ENCODE measurements at places on chromosomes 5 and 9.

DNA sequence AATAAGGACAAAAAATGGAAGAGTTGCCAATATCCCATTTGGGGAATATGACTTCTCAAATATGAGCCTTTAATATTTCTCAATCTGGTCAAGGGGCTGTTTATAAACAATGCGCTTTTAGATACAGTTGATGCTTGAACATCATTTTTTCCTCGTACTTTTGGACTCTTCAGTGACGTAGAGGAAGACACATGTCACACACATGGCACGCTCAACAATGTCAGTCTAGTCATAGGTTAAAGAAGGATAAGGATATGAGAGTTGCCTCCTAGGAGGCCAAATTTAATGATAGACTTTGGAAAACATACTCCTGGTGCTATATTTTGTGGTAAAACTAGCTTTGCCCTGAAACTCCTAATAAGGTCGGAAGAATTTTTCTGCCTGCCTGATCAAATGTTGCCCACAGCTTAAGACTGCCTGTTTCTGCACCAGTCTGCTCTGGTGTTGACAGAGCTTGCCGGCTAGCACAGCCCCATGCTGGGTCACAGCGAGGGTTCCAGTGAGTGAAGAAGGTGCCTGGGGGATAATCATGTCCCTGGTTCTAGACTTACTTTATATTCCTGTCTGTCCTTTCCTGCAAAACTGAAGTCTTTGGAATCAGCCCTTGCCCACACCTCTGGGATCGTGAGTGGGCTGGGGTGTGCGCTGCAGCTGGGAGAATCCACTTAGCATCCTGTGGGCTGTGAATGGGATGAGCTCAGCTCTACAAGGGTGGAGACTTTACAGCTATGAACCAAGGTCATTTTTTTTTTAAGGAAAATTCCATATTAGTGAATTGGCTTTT is 230.8 kb upstream of the IRX4 start:
- no peak for DNase-seq

DNA sequence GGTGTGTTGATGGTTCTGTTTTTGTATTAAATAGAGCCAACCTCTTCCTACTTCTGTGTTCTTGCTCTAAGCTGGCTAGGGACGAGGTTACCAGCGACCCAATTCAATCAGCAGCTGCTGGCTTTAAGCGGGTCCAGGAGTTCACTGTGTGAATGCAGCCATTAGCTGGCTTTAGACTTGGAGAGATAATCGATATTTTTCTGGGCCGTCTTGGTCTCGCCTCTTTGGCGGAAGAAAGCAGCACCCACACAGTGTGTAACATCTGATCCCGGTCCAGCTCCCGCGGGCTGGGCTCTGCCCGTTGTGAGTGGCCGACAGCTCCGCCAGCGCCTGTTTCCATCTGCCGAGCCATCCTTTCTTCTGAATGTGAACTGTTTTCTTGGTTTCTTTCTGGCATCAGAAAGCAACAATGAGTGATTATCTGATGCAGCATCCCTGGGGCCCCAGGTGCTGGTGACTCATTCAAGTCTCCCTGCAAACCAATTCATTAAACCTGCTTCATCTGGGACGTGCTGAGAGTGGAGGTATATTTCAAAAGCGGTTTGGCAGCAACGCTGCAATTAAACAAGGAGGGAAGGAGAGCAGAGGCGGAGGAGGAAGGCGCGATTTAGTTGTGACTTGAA is 90.8 kb upstream of the IRX4 start:
- DNase-seq: no peak

DNA sequence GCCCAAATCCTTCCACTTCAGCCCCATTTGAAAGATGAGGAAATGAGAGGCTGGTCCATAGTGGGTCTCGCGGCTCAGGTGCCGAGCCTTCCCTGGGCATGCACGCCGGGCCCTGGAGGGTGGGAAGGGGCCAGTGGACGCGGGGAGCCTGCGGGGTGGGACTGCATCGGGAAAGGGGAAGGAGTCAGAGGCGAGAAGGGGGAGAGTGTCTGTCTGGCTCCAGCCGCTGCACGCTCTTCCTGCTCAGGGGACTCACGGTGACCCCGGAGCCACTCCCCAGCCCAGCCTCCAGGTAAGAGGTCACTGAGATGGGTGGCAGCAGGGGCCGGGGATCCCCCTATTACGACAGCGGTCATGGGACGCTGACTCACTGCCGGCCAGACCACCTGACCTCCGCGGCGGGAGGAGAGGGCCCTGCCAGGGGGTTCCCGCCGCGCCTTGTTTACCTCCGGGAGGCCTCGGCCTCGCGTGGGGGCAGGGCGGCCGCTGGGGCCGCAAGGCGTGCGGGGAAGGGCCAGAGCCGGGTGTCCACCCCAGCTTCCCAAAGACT is 1.9 kb upstream of the SQSTM1 start:
- DNase-seq: peak; percentile 64

DNA sequence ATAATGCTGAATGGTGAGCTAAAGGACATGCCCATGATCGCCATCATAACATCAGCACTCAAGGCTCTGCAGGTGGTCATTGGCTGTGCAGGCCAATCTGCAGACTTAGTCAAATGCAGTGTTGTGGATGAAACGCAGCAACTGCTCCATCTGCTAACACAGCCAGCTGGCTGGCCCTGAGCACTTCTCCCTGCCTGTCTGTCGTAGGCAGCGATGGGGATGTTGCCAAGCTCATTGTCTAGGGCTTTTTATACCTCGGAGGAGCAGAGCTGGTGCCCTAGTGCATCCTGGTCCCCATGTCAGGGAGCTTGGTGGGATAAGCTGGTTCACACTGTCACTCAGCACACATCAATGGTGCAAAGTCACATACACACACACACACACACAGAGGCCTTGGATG is 189.4 kb downstream of the TENT4A start:
- no peak for DNase-seq

- DNase-seq: no peak
Measured at GRCh38 chr5:149141224-149141956, at the start of gene ABLIM3. TSS of gene ABLIM3 (plus strand) at chr5:149141493. CDS start at chr5:149142096, 603 bp downstream.

DNA sequence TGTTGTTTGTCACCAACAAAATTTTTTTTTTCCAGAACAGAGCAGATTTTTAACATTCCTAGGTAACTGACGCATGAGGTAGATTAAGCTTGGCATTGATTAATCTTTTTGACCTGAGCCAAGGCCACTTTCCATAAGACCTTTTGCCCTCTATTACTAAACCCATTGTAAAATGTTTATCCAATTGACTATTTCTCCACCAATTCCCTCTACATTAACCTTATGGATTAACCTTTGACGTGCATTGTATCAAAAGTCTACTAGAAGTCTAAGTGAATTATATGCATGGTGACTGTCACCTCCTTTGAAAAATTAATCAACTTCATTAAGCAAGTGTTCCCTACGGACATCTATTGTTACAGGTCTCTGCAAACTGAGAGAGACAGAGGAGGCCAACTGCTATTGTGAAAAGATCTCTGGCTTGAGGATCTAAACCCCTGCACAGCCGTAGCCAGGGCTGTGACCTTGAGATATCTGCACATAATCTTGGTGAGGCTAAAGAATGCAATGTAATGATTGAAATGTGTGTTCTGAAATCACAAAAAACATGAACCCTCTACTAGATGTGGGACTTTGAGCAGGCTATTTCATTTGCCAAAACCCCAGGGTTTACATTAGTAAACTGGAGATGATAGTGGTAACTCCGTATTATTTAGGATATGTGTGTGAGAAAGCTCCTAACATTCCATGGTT is 632.2 kb downstream of the TLR4 start:
- no peak for DNase-seq

DNA sequence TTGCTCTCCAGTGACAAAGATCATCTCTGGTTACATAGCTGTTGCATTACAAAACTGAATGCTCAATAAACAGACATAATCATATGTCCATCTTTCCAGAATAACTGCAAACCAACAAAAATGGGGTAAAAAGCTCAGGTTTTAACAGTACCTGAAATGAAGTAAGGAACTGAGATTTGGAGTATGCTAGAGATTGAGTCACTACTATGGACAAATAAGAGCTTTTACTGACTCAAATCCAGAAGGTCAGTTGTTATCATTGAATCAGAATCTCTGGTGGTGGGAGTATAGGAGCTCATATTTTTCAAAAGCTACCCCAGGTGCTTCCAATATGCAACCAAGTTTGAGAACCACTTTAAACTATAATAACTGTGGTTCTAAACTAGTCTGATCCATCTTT is 4.1 kb upstream of the RAPGEF6 start:
- DNase-seq: no peak

- DNase-seq: no peak
Measured at GRCh38 chr5:15105799-15106393, 234.3 kb upstream of the ANKH start.

GRCh38 chr9:104895572-104895971 is 32.4 kb downstream of the ABCA1 start:
- peak; percentile 89 for DNase-seq

DNA sequence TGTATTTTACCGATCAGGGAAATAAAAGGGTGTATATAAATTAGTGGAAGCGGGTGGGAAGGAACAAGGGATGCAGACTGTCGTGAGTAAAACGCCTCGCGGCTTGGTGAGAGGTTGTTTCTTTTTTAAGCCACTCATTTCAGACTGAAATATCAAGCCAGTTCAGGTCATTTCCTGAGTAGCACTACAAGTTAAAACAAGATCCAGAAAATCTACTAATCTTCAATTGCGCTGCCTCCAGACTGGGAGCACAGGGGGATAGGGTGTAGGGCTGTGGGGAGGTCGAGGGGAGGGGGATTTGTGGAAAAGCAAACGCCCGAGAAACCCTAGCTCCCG is 140.8 kb downstream of the TSSK1B start:
- no peak for DNase-seq

DNA sequence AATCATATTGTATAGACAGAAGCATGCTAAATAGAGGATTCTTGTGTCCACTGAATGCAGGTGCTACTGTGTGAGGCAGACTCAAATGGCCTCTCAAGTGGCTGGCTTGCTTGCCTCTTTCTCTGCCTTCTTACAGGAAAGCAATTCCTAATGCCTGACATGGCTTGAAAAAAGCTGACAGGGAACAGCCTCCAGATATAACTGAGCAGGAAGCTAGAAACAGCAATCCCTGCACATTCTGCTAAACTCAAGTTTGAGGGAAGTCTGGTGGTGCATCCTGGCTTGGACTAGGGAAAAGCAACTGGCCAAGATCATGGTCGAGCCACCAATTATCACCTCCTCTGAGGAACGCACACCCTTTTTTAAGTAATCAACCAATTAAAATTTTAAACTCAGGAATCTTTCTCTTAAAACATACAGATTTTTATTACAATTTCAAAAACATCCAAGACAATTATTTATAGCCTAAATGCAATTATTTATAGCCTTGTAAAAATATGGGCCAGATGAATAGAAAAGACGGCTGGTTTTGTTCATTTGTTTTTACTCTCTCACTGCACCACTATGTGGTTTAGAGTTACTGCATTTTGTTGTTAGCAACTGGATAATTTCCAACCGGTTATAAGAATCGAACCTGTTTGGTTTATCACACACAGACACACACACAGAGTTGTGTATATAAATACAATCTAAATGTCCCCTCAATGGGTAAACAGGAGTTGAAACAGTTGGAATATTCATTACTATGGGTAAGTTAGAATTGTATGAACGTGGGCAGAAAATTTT is 290.9 kb upstream of the ANKRD55 start:
- peak; percentile 56 for DNase-seq

- DNase-seq: no peak
Measured at GRCh38 chr5:50691399-50692016, 25.1 kb downstream of the PARP8 start.

- DNase-seq: no peak
Measured at GRCh38 chr9:124440786-124441185, 9.5 kb upstream of the ADGRD2 start.
